Stimulated activated naive CD4-positive, alpha-beta T cell treated with Interleukin-2 at 50 U/mL for 16 hours (primary cell): ENCODE measurements at places on chromosomes 12 and 14.

DNA sequence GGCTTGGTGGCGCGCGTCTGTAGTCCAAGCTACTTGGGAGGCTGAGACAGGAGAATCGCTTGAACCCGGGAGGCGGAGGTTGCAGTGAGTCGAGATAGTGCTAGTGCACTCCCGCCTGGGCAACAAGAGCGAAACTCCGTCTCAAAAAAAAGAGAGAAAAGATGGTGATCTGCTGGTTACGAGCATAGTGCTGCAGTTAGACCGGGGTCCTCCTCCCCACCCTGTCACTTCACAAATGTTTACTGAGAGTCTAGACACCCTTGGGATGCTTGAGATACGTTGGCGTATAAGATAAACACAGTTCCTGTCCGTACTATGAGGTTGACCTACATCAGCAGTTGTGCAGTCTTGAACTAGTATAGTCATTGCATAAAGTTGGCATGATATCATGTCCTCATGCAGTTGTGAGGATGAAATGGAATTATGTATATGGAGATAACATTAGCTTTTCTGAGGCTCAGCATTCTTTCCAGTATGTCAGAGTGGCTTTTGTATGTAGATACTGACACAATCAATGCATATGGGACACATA is 787 bp downstream of the ACAD10 start:
- no peak for DNase-seq

DNA sequence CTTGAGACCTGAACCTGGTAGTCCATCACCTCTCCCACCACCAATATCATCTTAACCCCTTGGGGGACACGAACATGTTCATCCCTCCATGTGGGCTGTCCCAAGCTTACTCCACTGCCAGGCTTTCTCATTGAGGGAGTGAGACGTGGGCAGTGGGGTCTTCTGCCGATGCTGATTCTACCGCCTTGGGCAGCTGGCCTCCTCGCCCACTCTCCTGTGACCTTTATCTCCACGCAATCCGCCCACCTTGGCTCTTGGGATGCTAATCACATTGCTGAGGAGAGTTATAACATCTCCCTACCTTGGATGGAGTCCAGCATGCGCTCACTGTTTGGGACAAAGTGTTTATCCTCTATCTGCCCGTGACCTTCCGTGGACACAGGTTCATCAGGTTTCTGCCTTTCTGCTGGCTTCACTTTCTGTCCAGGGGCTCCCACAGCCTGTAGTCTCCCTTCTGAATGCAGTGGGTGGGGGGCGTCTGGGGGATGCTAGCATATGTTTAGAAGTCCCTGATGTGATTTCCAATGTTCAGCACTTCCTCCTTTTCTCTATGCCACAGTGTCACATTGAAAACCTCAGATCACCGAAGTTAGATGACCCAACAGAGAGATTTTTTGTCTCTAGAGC is 53.2 kb upstream of the ESRRB start:
- DNase-seq = no peak

GRCh38 chr14:94583557-94583956 is 2.3 kb downstream of the SERPINA5 start:
- no peak for DNase-seq

DNA sequence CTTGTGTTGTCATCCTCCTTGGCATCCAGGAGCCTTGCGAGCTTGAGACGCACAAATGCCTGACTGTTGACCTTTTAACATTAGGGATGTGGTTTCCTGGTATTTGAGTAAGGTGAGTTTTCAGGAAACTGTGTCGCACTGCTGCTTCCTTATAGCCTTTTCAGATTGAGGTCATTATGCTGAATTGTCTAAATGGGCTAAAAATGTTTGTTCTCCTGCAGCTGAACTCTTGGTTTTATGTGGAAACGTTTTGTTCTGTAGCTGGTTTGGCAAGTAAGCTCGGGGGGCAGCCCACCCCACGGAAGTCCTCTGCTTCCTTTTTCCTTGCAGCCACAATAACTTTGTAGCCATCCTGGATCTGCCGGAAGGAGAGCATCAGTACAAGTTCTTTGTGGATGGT is 5.7 kb downstream of the PRKAB1 start:
- DNase-seq = no peak

DNA sequence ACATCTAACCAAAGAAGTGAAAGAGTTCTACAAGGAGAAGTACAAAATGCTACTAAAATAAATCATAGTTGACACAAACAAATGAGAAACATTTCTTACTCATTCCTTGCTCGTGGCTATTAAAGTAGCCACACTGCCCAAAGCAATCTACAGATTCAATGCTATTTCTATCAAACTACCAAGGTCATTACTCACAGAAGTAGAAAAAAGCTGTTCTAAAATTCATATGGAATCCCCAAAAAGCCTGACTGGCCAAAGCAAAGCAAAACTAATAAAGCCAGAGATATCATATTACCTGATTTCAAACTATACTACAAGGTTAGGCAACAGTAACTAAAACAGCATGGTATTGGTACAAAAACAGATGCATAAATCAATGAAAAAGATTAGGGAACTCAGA is 305.6 kb downstream of the RPAP3 start:
- DNase-seq = no peak

DNA sequence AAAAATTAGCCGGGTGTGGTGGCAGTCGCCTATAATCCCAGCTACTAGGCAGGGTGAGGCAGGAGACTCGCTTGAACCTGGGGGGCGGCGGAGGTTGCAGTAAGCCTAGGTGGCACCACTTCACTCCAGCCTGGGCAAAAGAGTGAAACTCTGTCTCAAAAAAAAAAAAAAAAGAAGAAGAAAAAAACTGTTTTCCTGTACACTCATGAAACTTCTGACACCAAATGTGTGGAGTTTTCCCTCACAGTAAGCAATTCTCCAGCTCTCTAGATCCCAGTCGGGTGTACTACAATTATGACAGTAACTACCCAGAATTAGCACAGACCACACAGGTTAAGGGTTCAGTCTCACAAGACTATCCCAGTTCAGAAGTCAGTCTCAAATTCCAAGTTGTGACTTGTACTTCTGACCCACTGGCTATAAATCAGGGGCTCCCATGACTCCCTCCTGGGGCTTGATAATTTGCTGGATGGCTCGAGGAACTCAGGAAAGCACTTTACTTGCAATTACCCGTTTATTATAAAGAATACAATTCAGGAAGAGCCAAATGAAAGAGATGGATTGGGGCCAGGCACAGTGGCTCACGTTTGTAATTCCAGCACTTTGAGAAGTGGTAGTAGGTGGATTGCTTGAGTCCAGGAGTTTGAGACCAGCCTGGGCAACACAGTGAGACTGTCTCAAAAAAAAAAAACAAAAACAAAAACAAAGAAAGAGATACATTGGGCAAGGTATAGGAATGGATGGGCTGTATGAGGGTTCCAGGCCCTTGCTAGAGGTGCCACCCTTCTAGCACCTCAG is 12.4 kb upstream of the ARF6 start:
- DNase-seq = no peak

GRCh38 chr12:84912198-84913128 is at the start of gene SLC6A15:
SLC6A15 (minus strand) TSS chr12:84912799; CDS start chr12:84892120, 20,679 bp downstream.
- no peak for DNase-seq

- no peak for DNase-seq
Measured at GRCh38 chr12:40827683-40828592, 135.7 kb downstream of the CNTN1 start.

DNA sequence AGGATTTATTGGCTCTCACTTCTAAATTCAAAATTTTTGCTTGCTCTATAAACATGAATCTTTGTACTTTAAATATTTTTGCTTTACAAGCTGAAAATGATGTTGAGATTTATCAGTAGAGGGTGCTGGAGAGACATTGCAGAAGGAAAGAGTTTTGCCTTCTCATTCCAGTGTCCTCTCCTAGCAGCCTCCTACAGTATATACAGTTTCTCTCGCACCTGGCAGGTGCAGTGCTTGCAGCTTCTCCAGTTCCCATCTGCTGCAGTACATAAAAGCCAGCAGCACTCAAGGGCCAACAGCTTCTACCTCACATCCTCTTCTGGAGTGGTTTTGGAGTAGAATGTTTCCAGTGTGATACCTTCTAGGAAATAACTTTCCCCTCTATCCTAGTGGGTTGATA is 601.8 kb upstream of the ATXN7L3B start:
- no peak for DNase-seq

GRCh38 chr14:23877111-23877510 is 76.5 kb upstream of the DHRS4 start:
- DNase-seq = no peak
